ENCODE measurements at places on chromosomes 7 and 10.

GRCh38 chr10:24237801-24238395 lies 29.0 kb downstream of the KIAA1217 start:
- DNase-seq: no peak

- no peak for DNase-seq
Observed at GRCh38 chr7:149282331-149282655, 20.3 kb downstream of the ZNF783 start.

- DNase-seq: no peak
Observed at GRCh38 chr7:31443457-31443856, 70.4 kb upstream of the ITPRID1 start.

GRCh38 chr10:119251315-119251708 lies 43.9 kb downstream of the GRK5 start:
- DNase-seq: no peak

DNA sequence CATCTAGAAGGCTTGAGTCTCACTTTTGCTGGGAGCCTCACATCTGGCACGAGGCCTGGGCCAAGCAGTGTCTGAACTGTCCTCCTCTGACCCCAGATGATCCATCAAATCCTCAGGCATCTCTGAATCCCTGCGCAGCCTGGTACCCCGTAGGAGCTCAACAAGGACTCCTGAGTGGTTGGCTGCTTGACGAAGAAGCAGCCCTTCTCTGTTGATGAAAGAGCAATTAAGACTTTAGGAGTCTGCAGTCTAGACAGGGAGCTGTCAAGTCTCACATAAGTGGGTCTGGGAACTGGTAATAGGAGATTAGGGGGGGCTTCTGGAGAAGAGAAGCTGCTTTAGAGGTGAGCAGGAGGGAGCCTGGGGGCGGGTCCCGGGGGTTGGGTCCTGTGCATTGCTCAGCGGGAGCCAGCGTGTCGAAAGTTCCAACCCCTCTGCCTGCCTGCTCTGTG lies 326.0 kb downstream of the RPS24 start:
- DNase-seq: no peak

GRCh38 chr7:26930845-26931244 lies 66.5 kb upstream of the SKAP2 start:
- no peak for DNase-seq

DNA sequence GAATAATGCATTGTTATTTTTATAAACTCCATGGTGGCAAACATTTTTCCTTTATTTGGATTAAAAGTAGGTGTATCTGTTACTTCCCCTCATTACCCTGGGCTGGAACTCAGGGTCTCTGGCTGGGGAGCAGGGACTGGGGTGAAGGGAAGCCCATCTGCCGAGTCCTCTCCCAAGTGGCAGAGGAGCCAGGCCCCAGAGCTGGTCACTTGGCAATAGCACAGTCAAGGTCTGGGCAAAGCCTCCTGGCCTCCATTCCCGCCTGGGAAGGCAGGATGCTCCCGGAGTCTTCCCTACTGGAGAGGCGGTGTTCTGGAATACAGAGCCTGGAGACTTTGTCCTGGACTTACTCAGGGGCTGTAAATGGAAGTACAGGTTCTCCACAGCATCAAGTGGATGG lies 76.2 kb downstream of the CDH23 start:
- DNase-seq: no peak

GRCh38 chr7:78178319-78178718 lies 379.7 kb downstream of the PHTF2 start:
- no peak for DNase-seq

- DNase-seq: no peak
Observed at GRCh38 chr10:42936580-42936979, 140.3 kb upstream of the RET start.

DNA sequence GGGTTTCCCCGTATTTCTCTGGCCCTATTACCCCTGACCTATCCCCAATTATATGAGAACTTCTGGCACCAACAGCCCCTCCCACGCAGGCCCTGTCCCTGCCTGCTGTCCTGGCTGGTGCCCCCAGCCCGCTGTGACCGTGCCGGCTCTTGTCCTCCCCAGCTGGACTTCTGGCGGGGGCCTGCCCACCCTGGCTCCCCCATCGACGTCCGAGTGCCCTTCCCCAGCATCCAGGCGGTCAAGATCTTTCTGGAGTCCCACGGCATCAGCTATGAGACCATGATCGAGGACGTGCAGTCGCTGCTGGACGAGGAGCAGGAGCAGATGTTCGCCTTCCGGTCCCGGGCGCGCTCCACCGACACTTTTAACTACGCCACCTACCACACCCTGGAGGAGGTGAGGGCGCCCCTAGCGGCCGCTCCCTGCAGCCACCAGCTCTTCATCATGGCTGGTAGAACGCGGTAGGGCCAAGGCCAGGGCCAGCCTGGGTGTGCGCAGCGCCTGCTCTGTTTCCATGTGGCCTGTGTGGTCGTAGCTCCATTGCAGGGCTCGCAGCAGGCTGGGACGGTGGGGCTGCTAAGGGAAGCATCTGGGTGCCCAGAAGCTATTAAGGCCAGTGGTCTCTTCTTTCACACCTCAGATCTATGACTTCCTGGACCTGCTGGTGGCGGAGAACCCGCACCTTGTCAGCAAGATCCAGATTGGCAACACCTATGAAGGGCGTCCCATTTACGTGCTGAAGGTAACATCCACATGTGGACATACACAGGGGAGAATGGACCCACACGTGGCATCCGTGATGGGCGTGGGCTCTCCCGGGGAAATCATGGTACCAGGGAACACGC lies 1.4 kb downstream of the CPA1 start:
- DNase-seq: no peak

GRCh38 chr7:19117091-19117869 lies at the start of gene TWIST1:
TSS of gene TWIST1 (minus strand) at chr7:19117636. CDS start at chr7:19117321, 315 bp downstream.
- DNase-seq: no peak

GRCh38 chr10:79406683-79407422 lies 38.6 kb downstream of the ZCCHC24 start:
- DNase-seq: no peak

DNA sequence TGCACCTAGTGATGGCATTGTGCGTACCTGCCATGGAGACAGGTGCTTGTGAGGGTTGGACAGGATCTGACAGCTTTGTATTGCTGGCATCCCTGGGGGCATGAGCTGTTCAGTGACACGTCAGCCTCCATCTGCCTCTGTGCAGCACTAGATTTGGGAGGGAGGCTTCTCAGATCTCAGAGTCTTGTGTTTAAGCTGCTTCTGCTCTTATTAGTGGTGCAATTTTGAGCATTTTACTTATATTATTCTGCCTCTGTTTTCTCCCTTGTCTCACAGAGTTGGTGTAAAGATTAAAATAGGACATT lies 5.1 kb downstream of the ARHGAP22 start:
- no peak for DNase-seq

DNA sequence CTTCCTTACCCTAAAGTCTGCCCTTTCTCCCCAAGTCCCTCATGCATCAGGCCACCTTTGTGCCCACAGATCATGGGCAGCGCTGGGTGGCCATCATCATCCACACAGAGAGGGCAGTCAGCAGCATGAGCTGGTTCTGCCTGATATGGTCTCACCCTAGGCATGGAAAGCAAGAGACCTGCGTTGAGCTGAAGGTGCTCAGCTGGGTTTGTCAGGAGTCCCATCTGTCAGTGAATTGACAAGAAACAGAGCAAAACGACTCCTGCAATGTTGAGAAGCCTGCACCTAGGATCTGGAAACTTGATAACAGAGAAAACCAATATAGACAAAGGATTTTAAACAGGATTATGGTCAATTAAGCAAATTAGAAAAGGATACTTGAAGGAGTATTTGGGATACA lies 242.7 kb upstream of the PRSS1 start:
- no peak for DNase-seq

DNA sequence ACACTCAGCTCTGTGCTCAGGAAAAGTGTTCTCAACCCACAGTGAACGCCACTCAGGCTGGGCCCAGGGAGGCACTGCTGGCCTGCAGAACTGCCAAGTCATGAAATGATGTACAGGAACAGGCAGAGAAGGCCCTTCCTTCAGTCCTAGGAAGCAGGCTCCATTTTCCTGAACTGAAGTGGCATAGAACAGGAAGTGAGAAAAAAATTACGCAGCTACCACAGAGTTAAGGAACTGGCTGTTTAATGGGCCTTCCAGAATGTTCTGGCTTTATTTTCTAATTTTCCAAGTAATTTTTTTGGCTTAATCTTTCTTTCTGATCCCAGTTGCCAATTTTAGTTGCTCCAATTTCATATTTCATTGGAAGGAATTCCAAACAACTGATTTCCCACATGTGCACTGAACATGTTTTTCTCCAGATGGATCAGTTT lies 39.3 kb downstream of the LRRC18 start:
- DNase-seq: no peak

- DNase-seq: no peak
Observed at GRCh38 chr7:76232698-76233097, 31.0 kb downstream of the SRRM3 start.

GRCh38 chr7:101390901-101391301 lies 28.2 kb downstream of the COL26A1 start:
- DNase-seq: no peak

GRCh38 chr10:130111852-130112180 lies 1.2 kb upstream of the C10orf143 start:
- no peak for DNase-seq

- no peak for DNase-seq
Observed at GRCh38 chr7:38309555-38309954, 36.1 kb upstream of the TARP start.

DNA sequence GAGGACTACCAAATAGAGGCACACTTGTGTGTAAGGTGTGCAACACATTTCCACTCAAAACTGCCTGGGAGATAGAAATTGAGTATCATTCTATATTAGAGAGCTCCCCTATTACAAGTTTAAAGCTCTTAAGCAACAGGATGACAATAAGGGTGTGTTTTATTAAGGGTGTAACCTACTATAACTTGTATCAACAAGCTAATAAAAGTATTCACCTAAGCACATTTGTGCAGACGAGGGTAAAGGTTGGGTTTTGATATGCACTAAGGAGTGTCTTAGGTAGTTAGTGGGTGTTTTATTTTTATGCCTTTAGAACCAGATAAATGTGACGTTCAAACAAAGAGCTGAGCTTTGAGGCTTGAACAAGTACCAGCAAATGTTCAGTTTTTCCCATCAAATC lies 2.8 kb upstream of the FAM53B start:
- no peak for DNase-seq

DNA sequence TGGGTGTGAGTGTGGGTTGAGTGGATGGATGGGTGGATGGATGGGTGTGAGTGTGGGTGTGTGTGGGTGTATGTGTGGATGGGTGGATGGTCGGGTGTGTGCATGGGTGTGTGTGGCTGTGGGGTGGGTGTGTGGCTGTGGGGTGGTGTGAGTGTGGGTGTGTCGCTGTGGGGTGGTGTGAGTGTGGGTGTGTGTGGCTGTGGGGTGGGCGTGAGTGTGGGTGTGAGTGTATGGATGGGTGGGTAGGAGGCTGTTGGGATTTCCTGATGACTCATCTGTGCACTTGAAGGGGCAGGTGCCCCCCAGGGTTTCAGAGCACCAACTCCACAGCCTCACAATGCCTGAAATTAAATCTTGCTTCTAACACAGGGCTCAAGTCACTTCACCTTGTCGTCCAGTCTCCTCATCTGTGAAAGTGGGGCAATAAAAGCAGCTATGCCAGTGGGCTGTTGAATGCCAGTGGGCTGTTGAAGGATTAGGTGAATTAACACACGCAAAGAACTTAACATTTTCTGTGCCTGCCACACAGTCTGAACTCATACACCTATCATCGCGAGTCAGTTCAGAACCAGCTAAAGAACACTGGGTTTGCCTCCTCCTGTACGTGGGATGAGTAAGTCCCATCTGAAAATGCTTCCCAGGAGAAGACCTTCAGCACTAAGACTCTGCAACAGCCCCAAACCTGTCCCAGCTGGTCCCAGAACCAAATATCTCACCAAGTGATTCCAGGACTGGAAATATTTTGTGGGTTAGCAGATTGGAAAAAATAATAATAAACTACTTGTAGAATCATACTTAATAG lies 32.0 kb downstream of the SFMBT2 start:
- DNase-seq: no peak

DNA sequence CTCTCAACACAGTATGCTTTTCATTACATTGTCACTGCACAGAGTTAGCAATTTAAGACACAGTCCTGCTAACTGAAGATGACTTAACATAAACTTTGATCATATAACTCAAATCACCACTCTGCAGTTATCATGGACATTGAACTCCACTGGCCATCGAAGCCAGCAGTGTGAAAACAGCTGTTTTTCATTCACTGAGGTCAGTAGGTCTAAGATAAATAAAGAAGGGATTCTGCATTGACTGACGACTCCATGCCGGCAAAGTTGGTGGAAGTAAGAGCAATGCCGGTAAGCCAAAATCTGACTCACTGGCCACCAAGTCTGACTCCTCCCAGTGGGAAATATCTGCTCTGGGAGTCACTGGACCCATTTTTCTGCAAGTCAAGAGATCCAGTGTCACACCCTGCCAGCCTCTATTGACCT lies 449.9 kb upstream of the ANKRD30A start:
- no peak for DNase-seq

DNA sequence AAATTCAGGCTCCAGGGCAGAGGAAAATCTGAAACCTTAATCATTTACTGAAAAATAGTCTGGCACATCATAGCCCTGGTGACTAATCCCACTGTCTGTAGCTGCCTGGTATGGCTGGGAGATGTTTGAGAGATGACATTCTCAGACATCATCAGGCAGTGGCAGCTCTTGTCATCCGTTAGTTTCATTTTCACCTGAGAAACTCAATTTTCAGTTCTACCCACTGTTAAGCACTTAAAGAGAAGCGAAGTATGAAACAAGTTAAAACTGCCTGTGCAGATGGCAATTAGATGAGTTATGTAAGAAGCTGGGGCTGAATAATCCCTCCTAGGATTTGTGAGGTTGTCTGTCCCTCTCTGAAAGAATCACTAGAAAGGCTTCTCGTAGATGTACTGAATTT lies 150.2 kb downstream of the NSUN6 start:
- DNase-seq: no peak

- DNase-seq: no peak
Observed at GRCh38 chr10:32922170-32922569, 35.9 kb downstream of the ITGB1 start.

- DNase-seq: no peak
Observed at GRCh38 chr10:34196058-34196433, 619.0 kb downstream of the PARD3 start.

DNA sequence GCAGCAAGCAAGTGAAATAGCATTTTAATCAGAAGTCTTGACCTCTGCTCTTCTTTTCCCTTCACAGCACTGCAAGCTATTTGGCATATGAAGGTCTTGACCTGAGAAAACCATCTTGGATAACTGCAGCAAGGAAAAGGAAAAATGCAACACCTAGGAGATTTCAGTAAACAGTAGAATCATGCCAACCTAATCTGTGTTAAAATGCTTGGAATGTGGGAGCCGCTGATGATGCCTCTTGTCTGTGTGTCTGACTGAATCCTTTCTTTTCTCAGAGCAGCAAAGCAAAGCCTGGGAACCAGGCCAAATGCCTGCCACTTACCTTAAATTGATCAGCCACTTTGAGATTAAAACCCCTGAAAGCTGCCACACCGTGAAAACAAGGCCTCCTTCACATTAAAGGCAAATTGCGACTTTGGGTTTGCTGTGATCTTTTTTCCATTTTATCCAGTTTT lies 80.4 kb upstream of the CDK6 start:
- no peak for DNase-seq

DNA sequence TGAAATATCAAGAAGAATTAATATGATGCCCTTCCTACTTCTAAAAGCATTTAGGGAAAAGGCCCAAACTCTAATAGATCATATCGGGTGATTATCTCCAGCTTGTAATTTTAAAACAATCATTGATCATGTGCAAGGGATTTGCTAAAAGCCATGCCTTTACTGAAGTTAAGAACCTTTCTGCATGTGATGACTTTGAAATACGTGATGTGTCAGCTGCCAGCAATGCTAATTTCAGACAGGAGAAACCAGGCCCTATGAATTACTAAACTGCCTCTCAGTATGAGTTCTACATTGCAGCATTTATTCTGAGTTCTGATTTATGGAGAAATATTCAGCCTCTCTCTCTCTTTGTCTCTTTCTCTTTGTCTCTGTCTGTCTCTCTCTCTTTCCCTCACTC lies 203.6 kb upstream of the AKR1E2 start:
- no peak for DNase-seq
